Sciatic nerve (tissue), 2 donors: ENCODE measurements at places on chromosomes 2 and 18.

GRCh38 chr18:45423659-45424058 lies 191.6 kb upstream of the SLC14A2 start:
- no peak for DNase-seq

DNA sequence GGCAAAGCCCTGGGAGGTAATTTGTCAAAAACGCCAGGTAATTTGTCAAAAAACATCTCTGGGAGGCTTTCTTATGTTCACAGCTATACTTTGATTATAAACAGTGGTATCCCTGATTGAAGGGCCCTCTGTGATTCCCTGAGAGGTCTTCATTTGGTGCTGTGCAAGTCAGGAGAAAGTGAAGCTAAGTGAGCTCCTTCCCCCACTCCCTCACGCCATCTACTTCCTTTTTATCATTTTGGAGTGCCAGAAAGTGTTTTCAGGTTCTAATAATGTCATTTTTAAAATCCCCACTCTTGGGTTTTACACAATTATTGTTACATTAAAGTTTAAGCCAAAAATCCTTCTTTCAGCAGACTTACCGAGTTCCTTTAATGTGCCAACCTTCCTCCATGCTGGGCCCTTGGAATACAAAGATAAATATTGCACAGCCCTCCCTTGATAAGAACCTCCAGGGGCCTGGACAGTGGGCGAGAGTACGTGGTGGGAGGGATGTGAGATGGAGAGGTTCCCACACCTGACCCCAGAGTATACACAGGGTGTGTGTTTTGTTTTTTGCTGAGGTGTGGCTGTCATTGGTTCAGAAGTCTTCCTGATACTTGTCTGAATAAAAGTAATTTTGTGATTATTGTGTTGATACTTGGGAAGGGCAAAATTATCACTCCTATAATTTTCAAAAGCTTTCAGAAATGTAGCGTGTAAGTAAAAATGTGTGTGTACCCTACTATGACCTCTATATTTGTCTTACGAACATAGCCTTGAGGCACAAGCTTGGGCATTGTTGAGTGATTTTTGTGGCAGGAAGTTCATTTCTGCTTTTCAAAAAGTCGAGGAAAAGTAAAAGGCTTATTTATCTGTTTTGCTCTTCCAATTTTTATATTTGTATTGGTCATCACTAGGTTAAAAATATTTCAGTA lies 8.2 kb downstream of the MAPRE2 start:
- DNase-seq: no peak

DNA sequence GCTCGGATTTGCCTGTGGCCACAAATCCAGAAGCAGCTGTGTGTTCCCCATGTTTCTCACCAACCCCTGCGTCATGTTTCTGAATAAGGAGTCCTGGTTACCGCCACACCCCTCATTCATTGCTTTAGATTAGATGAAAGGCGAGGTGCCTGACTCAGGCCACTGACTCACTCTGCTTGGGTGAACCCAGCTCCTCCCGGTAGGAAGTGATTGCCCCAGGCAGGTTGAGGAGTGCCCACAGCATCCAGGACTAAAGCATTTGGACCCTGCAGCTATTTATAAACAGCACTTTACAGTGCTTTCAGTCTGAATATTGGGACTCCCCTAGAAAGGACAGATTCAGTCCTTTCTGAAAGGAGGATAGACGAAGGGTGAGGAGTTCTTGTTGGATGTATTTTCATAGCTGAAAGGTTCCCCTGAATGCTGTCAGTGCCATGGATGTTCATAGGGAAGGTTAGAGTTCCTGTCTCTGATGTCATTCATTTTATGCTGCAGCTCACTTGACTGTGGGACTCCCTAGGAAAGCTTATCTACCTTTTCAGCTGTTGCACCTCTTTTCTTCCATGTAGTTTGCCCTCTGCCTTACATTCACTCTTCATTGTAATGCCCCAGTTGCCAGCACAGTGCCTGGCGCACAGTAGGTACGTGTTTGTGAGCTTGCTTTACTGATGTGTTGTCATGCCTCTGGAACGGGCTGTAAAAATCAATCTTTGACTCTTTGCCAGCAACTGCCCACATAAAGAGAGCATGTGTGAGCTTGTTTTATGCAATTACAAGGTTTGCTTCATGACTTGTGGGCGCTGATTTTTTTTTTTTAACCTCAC lies 14.9 kb downstream of the ITGA6 start:
- DNase-seq: no peak

DNA sequence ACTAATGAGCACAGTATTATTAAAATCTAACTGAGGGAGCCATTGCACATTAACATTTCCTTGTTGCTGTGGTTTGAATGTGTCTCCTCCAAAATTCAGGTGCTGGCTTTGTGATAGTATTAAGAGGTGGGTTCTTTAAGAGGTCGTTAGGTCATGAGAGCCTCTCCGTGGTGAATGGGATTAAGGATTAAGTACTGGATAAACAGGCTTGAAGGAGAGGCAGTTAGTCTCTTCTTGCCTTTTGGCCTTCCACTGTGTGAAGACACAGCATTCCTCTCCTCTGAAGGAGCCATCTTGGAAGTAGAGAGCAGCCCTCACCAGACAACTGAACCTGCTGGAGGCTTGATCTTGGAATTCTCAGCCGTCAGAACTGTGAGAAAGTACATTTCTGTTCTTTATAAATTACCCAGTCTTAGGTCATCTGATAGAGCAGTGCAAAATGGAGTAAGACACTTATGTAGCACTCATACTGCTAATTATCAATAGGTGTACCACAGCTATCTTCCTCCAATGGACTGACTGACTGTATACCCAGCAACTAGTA lies 182.7 kb downstream of the MYO3B start:
- no peak for DNase-seq

GRCh38 chr2:86193901-86194567 lies 1.2 kb downstream of the IMMT start:
- no peak for DNase-seq

GRCh38 chr18:23059541-23060465 lies 75.5 kb upstream of the CABLES1 start:
- no peak for DNase-seq

DNA sequence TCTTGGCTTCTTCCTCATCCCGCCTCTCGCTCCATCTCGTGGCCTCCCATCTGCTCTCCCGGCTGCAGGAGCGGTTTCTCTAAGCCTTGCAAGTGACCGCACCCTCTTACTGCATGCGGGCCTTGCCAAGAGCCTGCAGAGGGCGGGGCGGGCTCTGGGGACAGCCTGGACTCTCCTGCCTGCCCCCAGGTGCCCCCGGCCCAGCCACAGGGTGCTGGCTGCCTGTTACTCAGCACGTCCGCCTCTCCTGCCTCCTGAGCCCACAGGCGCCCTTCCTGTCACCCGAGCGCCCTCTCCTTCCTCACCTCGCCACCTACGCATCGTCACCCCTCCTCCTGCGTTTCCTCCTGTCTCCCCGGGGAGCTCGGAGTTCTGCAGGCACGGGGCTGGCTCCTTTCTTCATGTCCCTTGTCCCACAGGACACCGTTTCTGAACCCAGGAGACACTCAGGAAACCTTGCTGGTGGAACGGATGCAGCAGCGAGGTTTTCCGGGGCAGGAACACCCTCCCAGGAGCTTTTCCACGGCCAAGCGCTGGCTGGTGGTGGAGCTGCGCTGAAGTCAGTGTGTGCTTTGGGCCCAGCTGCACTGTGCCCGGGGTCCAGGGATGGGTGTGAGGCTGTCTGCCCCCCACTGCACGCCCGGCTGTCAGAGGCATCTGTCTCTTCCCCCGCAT lies 28.5 kb downstream of the HPCAL1 start:
- DNase-seq: no peak

GRCh38 chr2:85281553-85281952 lies 46.2 kb downstream of the TGOLN2 start:
- DNase-seq: no peak

- DNase-seq: no peak
These were observed 104.7 kb downstream of the TSN start for GRCh38 chr2:121860033-121860757.

GRCh38 chr18:54981076-54981475 lies 21.8 kb upstream of the CCDC68 start:
- no peak for DNase-seq

- DNase-seq: no peak
These were observed 1951.4 kb downstream of the SUCLG1 start for GRCh38 chr2:82507657-82508056.
